Spleen (tissue), 13 donors: ENCODE measurements at places on chromosomes 1 and 21. TPM values are rescaled to one million over a fixed set of nuclear protein-coding genes. Genes with fewer than 3 reads are reported as not detected.

- no peak for DNase-seq
Observed at GRCh38 chr1:180973369-180973768, 49.3 kb downstream of the STX6 start.

TSPEAR gene
- total RNA-seq = not detected

GRCh38 chr1:225554216-225554812 is 98.6 kb downstream of the ENAH start:
- DNase-seq = no peak

DNA sequence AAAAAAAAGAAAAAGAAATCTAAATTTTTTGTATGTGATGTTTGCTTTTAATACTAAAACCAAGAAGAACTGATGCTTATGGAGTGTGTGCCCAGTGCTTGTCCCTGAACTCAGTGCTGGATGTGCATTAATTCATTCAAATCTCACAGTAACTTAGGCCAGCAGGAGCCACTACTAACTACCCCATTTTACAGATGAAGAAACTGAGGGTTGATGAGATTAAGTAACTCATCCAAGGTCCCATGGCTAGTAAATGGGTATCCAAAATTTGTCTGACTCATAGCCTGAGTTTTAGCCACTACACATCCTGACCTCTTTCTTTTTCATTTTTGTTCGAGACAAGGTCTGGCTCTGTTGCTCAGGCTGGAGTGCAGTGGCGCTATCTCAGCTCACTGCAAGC is 127.9 kb downstream of the CCDC185 start:
- DNase-seq = no peak

E2F2 gene
- total RNA-seq = 3.4 TPM

DNA sequence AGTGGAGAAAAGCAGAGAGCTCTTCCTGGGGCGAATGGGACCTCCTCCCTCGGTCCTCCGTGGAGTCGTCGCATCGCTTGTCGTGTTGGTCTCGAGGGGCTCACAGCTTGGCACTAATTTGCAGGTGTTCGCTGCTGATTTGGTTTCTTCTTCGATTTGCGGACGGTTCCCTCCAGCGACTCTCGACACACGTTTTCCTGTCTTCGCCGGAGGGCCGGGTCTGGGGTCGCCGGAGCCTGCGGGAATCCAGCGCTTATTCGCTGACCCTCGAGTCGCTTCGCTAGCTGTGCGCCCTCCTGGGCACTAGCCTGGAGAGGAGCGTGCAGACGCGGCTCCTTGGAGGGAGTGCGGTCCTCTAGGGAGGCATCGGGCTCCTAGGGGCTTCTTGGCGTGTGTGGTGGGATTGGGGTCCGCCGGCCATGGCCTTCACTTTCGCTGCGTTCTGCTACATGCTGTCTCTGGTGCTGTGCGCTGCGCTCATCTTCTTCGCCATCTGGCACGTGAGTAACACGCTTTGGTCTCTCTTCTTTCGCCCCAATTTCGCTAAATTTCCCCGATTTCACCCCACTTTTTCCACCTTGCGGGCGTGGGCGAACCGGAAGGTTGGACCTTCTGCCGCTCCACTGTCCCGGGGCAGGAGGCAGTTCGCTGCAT is 766 bp downstream of the CNIH3 start:
- no peak for DNase-seq
